Stimulated activated CD8-positive, alpha-beta memory T cell treated with anti-CD3 and anti-CD28 coated beads, Interleukin-4, amount 100 ng/mL, for 1 hour (primary cell): ENCODE measurements at places on chromosomes 7 and 10.
A peak's percentile ranks its signal among the peaks of the same experiment; 100 is the strongest.

DNA sequence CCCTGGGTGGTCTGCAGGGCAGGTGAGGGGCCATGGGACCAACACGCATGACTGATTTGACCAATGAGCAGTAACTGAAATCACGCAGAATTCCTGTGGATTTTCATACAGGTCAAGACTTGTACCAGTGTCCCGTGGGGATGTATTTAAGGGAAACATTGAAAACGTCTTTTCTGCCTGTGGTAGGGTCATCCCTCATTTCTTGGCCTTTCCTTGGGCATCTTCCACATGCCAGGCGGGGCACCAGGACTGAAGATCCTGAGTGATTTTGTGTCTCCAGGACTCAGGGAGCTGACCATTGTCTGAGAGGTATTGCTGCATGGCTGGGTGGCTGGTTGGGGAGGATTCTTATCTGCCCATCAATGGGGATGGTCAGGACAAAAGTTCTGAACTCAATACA lies 289.0 kb downstream of the GLRX3 start:
- no peak for DNase-seq

DNA sequence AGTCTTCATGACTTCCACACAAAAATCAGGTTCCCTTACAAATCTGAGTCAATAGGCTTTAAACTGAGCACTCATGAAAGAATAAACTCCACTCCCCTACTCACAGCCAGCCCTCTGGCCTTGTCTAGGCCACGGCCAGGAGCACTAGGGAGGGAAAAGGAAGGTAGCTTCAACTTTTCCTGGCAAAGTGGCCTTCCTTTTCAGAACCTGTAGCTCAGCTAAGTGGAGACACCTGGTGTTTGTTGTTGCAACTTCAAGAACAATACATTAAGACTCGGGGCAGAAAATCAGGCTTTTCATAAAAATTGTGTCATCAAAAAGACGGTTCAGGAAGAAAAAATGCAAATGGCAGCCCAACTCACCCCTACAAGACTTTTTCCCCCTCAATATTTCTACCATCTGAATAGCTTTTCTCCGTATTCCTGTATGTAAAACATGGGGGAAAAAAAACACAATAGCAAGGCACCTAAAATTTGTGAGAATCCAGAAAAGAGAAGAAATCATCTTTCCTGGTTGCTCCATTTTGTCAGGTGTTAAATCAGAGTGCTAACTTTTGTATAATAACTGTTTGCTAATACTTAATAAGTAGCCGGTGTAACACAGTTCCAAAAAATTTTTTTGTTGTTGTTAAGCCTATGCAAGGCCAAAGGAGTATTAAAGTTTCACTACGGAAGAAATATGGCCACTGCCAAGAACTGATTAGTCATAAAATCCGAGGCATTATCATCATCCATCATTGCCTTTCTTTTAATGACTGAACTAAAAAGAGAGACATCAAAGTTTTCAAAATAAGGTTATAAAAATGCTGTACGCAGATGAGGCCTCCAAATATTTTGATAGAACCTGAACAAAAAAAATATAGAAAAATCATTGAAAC lies 66.2 kb upstream of the ARID5B start:
- DNase-seq = no peak

- DNase-seq = no peak
Measured at GRCh38 chr7:78967046-78967445, 486.4 kb downstream of the MAGI2 start.

- no peak for DNase-seq
Measured at GRCh38 chr7:39761449-39761848, 138.1 kb downstream of the RALA start.

DNA sequence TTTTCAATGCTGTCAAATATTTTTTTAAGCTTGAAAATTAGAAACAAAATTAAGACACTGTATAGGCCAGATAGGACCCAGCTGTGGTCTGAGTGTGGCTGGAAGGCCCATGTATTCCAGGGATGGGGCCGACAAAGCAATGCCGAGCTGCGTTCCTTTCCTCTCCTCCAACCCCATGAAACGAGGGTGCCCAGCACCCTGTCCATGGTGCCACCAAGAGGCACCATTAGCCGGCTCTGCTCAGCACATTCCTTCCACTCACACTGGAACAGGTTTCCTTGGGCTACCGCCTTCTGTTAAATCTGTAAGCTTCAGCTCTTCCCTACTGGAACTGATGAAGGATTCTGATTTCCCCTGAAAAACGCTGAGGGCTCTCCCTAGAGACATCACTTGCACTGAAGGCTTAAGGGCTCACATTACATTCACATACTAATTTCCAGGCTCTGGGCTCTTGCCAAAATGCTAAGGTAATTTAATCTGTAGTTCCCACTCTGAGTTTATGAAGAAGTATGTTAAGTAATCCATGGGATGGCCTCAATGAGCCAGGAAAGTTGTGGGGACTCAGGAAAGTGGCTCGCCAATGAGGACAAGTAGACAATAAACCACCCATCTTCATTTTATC lies 73.7 kb upstream of the CAMK2B start:
- DNase-seq = no peak

DNA sequence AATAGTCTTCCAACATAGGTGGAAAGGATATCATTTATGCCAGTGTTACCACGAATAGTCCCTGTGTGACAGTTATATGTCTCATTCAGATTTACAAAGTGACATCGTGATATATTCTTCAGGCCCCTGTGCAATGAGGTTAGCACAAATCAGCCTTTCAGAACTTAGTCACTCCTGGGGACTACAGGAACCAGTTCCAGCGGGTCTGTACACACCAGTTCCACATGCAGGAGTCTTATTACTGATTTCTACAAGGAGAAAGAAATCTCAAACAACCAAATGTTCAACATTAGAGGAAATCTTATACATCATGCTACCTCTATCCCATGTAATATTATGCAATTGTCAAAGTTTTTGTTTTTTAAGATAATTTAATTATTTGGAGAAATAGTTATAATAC lies 4.4 kb upstream of the WDR91 start:
- no peak for DNase-seq

DNA sequence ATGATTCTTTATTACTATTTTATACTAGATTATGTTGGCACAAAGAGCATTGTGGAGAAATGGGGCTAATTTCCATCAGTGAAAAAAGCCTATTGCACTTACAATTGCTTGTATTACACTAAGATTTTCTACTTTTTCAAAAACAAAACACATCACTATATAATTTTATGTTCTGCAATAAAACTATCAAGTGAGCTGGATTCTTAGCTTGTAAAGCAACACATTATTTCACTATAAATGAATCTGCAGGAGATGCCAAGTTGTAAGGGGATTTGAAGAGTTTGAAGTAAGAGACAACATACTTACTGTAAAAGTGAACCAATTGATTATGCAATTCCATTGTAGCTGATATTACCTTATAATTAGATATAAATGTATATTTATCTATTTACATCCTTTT lies 333.3 kb upstream of the SEMA3D start:
- DNase-seq = no peak

DNA sequence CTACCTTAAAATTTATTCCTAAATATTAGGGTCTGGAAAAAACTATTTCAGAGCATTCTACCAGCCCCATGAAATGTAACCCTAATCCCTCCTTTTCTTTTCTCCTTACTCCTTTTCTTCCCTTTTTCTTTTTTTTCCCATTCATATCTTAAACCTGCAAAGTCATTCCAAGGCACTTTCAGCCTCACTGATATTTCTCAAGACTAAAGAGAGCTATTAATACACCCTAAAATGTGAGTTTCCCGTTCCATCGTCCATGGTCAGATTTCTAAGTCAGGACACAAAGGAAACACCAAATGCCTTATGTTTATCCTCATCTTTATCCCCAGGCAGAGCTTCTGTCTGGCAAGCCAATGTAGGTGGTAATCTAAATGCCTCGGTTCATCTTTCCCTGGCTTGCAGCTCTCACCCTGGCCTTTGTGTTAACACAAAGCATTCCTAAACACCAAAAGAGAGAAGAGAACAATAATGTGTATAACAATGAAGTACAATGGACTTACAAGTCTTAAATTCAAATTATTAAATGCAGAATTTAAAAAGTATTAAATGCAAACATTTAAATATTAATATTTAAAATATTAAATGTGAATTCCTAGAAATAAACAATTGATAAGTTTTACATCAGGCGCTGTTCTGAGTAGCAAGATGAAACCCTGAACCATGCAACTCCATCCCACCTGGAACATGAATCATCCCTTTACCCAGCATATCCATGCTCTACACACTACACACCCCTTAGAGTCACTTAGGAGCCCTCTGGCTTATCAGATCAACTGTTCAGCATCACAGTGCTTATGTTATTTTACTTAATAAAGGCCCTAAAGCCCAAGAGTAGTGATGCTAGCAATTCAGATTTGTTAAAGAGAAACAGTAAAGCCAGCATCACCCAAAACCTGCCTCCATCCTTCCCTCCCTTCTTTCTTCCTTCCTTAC lies 26.8 kb downstream of the MICU1 start:
- DNase-seq = no peak

GRCh38 chr7:157898802-157899505 lies 562.1 kb downstream of the DNAJB6 start:
- no peak for DNase-seq

DNA sequence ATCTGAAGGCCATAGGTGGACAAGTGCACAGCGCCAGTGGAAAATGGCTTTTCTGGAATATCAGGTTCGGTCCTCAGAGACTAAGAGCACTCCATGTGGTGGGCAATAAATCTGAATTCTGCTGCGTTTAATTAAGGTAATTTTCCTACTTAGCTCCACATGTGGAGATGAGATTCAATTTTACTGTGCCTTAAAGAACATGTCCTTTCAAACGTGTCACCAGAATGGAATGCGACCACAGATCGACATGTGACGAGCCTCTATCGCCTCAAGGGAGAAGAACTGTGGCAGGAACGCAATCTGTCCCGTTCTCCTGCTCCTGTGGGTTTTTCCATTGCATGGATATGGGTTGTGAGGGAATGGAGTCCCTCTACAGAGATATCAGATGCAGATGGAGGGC lies 205.3 kb upstream of the ZNF32 start:
- no peak for DNase-seq

- DNase-seq = peak; percentile 29
Measured at GRCh38 chr7:151168003-151168786, 701 bp upstream of the GBX1 start.

DNA sequence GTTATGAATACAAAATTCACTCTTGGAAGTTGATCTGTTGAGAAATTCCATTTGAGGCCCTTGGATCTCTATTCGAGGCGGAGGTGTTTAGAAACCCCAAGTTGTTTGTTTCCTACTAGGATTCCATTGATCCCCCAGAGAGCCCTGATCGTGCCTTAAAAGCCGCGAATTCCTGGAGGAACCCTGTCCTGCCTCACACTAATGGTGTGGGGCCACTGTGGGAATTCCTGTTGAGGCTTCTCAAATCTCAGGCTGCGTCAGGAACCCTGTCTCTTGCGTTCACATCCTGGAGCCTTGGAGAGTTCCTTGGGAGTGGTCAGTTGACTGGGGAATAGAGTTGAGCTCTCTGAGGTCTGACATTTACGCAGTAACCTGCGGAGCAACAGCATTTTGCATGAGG lies 1.2 kb downstream of the CFAP69 start:
- DNase-seq = no peak

- DNase-seq = no peak
Measured at GRCh38 chr10:55786461-55787050, 574.5 kb downstream of the ZWINT start.

GRCh38 chr7:156318426-156318825 lies 322.1 kb upstream of the RNF32 start:
- DNase-seq = no peak

DNA sequence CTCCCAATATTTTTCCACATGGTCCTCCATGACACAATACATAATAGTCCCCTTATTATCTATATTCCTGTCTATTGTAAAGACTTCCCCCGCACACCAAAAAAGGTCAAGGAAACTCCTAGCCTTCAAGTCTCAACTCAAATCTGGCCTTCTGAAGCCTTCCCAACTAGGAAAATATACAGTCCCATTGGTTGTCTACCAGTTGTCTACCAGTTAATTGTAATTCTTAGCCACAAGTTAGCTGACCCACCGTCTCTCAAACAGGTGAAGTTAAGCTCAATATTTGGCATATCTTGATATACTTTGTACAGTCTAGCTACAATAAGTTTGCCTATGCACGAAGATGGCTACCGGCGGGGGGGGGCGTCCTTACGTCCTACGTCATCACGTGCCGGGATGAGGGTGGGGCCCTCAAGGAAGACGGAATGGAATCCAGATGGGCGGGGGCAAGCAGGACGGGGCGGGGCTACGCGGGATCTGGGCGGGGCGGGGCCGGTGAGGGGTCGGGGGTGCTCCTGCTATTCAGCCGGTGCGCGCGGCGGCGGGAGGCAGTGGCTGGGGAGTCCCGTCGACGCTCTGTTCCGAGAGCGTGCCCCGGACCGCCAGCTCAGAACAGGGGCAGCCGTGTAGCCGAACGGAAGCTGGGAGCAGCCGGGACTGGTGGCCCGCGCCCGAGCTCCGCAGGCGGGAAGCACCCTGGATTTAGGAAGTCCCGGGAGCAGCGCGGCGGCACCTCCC lies at the start of gene AHR:
Gene AHR, plus strand, starts transcription at position 551 of the 738 bp plus-strand sequence. CDS start 613 bp downstream, outside the sequence.
- DNase-seq = peak; percentile 77

DNA sequence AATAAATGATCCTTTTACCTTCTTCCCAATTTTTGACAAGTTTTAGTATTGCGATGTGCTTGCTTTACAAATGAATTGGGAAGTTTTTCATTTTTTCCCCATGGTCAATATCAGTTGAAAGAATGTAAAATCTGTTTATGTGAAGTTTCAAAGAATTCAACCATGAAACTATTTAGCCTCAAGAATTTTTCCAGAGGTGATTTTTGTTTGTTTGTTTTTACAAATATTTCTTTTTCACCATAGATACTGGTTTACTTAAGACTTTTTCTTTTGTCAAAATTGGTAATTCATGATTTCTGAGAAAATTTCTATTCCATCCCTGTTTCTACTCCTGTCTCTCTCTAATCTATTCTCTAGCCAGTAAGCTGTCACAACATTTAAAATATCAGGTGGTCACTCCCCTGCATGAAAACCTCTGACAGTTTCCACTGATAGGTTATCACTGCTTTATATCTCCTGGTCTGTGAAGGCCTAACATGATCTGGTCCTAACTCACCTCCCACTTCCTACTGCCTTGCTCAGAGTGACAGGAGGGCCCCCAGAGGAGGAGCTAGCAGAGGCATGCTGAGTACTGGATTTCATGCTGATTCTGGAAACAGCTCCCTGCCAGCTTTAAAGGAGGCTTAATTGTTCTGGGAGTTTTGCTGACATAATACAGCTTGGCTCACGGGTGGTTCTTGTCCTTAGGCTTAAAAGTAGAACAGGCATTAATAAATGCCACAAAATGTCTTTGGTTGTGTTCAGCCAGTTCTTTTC lies 7.6 kb upstream of the ARMS2 start:
- no peak for DNase-seq

DNA sequence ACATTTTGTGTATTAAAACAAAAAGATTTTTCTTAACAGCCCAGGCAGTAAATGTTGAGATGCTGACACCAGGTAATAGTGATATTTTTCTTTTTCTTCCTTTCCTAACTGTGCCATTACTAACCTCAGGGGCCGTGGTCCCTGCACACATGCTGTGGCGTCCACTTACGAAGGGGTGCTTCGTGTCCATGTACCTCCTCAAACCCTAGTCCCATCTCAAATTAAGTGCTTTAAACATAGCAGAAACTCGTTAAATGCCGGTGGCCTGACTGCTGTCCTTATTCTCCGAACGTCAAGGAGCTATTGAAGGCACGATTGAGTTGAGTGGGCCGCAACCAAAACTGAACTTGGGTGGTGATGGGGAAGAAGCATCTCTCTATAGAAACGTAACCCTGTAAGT lies 132.4 kb downstream of the ZMYND11 start:
- no peak for DNase-seq

GRCh38 chr7:81029511-81029910 lies 110.7 kb upstream of the SEMA3C start:
- no peak for DNase-seq
